ENCODE measurements at places on chromosomes 16 and 17.

DNA sequence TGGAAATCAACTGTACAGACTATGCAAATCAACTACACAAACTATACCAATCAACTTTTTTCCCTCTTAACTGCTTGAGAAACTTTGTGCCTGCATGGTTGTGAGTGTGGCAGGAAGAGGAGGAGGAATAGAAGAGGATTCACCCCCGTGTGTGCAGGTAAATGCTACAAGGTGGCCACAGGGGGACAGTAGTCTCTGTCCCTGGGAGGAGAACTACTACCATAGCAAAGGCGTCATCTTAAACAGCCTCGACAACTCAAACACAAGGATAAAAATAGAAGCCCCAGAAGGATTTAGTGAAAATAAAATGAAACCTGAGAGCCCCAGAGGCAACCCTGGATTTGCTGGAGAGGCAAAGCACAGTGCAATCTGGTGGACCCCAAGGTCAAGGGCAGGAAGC is 199.5 kb upstream of the DYNLRB2 start:
- no peak for DNase-seq

GRCh38 chr16:31134091-31134571 is 1.4 kb downstream of the PRSS8 start:
- DNase-seq, result no peak

DNA sequence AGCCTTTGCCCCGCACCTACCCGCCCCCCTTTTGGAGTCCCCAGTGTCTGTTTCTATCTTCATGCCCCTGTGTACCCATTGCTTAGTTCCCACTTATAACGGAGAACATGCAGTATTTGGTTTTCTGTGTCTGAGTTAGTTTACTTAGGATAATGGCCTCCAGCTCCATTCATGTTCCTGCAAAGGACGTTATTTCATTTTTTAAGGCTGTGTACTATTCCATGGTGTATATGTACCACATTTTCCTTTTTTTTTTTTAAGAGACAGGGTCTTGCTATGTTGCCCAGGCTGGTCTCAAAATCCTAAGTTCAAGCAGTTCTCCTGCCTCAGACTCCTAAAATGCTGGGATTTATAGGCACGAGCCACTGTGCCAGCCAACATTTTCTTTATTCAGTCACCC is 4.1 kb upstream of the TGFB1I1 start:
- DNase-seq, result no peak

- no peak for DNase-seq
Measured at GRCh38 chr16:88347656-88348376, 34.9 kb upstream of the ZNF469 start.

DNA sequence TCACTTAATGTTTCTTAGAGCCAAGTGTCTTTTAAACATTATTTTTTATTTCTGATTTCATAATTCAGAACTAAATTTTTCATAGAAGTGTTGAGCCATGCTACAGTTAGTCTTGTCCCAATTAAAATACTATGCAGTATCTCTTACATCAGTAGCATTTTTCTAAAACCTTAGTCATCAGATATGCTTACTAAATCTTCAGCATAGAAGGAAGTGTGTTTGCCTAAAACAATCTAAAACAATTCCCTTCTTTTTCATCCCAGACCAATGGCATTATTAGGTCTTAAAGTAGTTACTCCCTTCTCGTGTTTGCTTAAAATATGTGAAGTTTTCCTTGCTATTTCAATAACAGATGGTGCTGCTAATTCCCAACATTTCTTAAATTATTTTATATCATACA is 13.6 kb upstream of the BCAS3 start:
- no peak for DNase-seq

DNA sequence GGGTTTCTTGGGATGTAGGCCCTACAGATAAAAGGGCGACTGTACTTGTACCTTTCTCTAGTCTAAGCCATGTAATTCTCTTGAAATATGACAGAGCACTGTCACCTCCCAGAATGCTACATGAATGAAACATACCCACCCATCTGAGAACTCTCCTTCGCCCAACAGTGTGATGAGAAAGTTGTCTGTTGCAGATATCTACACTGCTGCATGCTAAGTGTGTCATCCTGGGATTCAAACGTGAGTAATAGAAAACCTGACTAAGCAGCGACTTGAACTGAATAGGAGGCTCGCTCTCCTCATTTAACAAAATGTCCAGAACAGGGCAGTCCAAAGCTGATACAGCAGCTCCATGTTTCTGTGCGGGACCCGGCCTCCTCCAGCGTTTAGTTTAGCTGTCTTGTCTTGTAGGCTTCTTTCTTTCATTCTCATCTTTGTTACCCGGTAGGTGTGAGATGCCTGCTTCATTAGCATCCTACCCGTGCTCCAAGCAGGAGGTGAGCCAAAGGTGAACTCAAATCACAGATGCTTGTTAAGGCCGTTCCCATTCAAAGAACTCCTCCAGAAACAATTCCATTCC is 211.9 kb downstream of the PRKCA start:
- peak; percentile 51 for DNase-seq

- no peak for DNase-seq
Measured at GRCh38 chr17:20008242-20009051, 712 bp upstream of the SPECC1 start.

DNA sequence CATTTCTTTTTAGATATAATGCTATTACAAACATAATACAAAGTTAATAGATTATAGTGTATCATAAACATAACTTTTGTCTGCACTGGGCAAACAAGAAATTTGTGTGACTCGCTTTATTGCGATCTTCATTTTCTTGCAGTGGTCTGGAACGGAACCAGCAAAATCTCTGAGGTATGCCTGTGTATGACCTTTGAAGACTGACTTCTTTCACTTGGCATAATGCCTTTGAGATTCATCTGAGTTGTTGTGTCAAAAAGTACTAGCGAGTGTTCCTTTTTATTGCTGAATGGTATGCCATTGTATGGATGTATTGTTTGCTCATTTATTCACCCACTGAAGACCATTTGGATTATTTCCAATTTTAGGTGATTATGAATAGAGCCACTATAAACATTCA is 69.2 kb downstream of the TANC2 start:
- peak; percentile 81 for DNase-seq

GRCh38 chr17:37430051-37430627 is 23.5 kb downstream of the TADA2A start:
- peak; percentile 42 for DNase-seq

- no peak for DNase-seq
Measured at GRCh38 chr17:1123393-1123831, 56.4 kb downstream of the ABR start.

DNA sequence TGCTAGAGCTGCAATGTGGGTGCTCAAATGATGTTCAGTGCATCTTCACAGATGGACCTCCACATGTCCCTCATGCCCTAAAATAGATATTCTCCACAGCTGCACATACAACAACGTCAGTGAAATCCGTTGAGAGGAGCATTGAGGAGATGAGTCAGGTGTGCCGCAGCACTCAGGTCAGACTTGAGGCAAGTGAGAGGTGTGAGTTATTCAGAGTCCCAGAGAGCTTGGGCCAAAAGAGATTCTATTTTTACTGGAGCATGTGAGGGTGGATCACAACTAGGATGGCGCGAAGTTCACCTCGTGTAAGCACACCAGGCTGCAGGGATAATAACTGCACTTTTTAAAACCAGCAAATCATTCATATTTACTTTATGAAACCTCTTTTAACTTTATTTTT is 645.3 kb downstream of the MAF start:
- no peak for DNase-seq

GRCh38 chr17:57557416-57557815 is 187.7 kb downstream of the CCDC182 start:
- DNase-seq, result no peak

DNA sequence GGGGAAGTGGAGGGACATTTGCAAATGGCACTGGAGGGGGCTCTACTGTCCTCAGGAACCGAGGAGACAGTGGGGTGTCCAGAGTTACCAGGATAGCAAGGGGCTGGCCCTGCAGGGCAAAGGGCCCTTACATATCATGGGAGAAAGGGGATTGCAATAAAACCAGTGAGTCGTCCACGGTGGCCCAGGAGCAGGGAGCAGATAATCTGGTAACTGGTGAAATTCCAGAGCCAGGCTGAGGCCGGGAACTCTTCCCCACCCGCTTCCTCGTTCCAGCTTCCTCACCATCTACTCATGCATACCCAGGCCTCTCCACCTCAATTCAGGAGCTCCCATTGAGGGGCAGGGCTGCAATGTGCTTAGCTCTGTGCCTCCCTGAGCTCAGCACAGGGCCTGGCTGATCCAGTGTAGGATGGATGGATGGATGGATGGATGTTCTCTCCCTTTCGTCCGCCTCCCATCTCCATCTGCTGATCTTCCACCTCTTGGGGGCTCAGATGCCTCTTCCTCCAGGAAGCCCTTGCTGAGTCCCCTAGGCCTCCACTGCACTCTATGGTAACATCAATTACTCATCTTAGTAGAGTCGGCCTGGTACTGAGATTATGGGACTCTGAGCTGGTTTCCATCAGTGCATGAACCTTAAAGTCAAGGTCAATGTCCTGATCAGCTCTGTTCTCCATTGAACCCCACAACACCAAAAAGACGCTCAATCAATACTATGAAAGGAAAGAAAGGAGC is 41.2 kb upstream of the NDRG4 start:
- no peak for DNase-seq
